Sciatic nerve (tissue), 2 donors: ENCODE measurements at places on chromosomes 11 and 22. TPM values are rescaled to one million over a fixed set of nuclear protein-coding genes. Genes with fewer than 3 reads are reported as not detected.

OR8K1 gene
- not detected for total RNA-seq

GRCh38 chr22:19970031-19970478 lies 28.4 kb upstream of the TXNRD2 start:
- no peak for DNase-seq

PAMR1 gene
- total RNA-seq = 15.6 TPM

TMEM191C gene
- 1.4 TPM for total RNA-seq

- peak; percentile 44 for DNase-seq
These were observed 180.4 kb upstream of the B3GAT1 start for GRCh38 chr11:134592391-134592990.

DNA sequence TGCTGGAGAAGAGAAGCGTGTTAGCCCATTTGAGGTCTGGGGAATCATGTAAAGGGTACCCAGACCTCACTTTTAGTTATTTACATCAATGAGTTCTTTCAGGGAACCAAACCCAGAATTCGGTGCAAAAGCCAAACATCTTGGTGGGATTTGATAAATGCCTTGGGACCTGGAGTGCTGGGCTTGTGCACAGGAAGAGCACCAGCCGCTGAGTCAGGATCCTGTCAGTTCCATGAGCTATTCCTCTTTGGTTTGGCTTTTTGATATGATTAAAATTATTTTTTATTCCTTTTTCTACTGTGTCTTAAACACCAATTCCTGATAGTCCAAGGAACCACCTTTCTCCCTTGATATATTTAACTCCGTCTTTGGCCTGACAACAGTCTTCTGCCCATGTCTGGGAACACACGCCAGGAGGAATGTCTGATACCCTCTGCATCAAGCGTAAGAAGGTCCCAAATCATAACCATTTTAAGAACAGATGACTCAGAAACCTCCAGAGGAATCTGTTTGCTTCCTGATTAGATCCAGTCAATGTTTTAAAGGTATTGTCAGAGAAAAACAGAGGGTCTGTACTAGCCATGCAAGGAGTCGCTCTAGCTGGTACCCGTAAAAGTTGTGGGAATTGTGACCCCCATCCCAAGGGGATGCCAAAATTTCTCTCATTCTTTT lies 65.2 kb downstream of the ALX4 start:
- DNase-seq = no peak

DNA sequence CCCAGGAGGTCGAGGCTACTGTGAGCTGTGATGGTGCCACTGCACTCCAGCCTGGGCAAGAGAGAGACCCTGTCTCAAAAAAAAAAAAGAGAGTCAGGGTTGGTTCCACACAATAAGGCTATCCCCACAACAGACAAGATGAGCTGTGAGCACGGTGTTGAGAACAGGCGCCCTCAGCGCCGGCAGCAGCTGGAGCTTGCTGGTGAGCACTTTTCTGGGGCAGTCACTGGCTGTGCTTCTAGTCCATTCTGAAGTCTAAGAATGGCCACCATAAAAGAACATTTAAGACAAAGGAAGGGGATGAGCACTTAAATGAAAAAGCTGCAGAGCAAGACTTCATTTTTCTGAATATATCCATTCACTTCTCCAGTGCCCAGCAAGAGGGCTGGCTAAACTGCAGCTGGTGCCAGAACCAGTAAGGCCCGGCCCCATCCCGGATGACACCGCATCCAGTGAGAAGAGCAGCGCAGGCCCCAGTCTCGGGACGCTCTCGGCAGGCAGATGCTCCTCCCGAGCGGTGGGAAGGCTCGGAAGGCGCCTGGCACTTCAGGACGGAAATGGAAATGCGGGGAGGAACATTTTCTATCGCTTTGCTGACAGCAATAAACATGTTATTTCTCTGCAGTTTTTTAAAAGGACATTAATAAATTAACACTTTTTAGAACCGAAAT lies 12.2 kb downstream of the TUBGCP6 start:
- DNase-seq = no peak

RIMBP3C gene
- total RNA-seq = 0.36 TPM

DNA sequence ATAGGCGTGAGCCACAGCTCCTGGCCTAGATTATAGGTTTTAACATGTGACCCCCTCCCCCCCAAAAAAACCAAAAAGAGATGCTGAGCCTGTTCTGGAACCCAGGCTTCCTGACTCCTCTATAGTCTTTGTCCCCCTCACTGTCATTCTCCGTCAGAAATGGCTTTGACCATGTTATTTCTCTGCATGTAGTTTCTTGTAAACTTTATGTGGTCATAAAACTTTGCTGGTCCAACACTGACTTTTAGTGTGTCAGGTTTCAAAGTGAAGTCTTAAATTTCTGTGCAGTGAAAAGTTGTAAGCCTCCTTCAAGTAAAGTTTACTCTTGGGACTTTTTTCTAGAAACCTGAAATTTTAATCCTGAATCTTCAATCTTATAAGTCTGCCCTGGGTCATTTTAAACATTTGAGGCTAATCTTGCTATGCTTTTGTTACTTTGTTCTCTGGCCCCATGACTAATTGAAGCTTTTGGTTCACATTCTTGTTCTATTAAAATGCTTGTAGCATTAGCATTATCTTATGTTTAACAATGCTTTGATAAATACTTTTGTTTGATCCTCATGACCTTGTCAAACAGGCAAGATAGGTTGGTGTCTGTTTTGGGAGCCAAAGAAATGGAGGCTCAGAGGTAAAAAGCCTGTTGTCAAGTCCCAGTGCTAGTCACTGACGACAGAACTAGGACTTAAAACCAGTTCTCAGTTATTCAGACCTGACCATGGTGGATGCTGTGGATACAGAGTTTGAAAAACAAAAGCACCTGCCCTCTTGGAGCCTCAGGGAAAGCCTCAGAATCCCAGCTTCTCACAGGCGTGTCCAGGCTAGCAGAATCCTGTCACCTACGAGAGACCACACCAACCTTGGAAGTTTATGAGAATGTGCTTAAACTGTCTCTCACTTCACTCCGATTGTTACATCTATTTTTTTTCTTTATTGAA lies 87.7 kb upstream of the HORMAD2 start:
- DNase-seq = no peak

GRCh38 chr11:9148727-9149126 lies 57.3 kb upstream of the SCUBE2 start:
- DNase-seq = no peak

DNA sequence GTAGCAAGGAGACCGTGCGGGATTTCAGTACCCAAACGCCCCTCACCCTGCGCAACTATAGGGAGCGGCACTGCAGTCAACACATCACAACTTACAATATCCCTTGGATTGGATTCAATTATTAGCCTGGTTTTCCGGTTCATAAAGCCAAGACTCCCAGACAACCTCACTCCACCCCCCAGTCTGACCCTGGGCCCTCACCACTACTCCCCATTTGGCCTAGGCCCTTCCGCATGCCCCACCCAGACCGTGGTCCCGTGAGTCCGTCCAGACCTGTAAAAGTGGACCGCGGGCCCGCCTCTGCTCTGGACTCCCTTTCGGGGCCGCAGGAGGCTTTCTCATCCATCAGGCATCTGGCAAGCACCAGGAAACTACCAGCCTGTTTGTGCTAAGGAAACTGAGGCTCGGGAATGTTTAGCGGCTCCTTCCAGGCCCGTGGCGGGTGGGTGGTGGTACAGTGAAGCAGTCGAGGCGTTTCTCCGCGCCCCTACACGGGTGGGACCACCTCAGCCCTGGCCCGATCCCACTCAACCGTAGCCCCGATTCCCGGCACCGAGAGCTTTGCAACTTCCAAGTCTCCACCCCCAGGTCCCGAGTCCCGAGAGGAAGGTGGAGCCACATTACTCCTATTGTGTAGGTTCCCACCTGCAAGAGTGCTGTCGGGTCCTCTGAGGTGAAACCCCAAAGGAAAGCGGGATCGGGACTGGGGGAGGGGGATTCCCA lies 679 bp upstream of the DPP3 start:
- no peak for DNase-seq

TP53AIP1 gene
- total RNA-seq = not detected

RIBC2 gene
- 0.22 TPM for total RNA-seq

VSIG10L2 gene
- not detected for total RNA-seq

NXPE2 gene
- 0.71 TPM for total RNA-seq

DGCR6 gene
- total RNA-seq = 2.8 TPM

- DNase-seq = no peak
These were observed 3.6 kb downstream of the SHISAL1 start for GRCh38 chr22:44309137-44309536.

- DNase-seq = no peak
These were observed 47.6 kb downstream of the HEPHL1 start for GRCh38 chr11:94068764-94069163.

GRCh38 chr22:47035425-47035881 lies 273.0 kb downstream of the TBC1D22A start:
- DNase-seq = no peak

GRCh38 chr22:19062139-19062942 lies 59.9 kb downstream of the DGCR2 start:
- no peak for DNase-seq

GRCh38 chr11:107824668-107825369 lies 33.8 kb downstream of the SLC35F2 start:
- no peak for DNase-seq

DNA sequence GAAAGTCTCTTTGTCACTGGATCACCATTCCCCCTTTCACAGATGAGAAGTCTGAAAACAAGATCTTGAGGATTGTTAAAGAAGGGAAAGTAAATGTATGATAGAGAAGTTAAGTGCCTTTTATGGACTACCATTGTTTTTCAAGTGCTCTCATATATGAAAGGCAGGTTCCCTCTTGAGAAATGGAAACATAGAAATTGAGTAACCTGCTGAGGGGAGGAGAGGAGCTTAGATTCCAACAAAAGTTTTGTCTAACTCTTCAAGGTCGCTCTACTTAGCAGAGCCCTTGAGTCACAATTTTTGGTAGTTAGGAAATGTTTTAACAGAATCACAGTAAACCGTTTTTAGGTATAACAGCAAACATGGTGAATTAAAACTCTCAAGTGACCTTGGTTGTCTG lies 80.1 kb downstream of the SVIP start:
- DNase-seq = no peak

DNA sequence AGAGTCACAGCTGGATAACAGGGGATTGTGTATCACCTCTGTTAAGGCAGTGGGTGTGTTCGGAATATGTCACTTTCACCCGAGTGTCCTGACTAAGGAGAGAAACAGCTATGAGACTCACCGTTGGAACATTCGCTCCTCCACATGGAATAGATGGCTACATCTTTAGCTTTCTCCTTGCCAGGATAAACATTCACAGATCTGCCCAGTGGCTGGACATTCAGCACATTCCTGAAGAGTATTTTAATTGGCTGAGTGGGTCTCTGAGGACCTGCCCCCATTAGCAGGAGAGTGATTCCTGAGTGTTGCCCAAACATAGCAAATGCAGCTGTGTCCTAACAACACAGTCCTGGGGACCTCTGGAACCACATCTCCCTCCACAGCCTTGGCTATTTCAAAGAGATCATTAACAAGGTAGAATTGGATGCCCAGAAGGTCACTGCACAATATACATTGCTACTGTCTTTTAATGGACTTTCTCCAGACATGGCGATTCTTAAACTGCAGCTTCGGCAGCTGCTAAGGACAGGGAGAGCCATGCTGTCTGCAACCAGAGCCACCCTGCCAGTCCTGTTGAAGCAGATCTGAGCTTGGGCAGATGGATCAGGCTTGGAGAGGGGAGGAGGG lies 435.0 kb upstream of the CADM1 start:
- no peak for DNase-seq

TMEM151A gene
- 0.31 TPM for total RNA-seq

DNA sequence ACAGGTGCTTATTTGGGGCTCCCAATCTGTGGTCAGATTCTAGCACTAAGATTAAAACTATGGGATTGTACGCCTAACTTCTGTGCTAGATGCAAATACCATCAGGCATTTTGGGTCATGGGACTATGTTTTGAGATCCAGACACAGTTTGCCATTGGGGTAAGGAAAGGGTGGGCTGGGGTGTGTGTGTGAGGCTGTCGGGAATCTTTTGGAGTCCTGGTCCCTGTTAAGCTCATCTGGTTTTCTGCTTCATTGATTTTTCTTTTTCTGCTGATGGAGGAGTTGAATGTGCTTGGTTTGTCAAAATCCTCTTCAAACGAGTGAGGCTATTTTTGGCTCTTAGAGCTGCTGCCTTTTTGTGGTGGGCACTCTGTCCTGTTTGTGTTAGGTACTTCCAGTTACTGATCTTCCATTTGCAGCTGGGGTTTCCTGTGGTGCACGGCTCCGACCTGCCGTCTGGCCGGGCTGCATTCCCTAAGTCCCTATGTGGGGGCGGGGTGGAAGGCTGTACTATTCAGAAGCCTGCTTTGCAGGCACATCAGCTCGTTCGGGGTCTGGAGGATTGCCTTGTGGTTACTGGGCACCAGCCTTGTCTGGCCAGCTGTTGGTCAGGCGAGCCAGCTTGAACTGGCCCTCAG lies 2.9 kb downstream of the BCR start:
- peak; percentile 80 for DNase-seq

TSPAN32 gene
- total RNA-seq = 7.3 TPM

POTEH gene
- total RNA-seq = not detected

PARVA gene
- total RNA-seq = 176 TPM

GRCh38 chr11:97607291-97608000 lies 1217.6 kb downstream of the JRKL start:
- DNase-seq = no peak

GRCh38 chr11:30960387-30960992 lies 374.3 kb upstream of the MPPED2 start:
- no peak for DNase-seq

GRCh38 chr11:27385245-27385644 lies 22.2 kb upstream of the CCDC34 start:
- DNase-seq = no peak

PHETA2 gene
- total RNA-seq = 12.8 TPM

- peak; percentile 37 for DNase-seq
These were observed 60.2 kb upstream of the LYVE1 start for GRCh38 chr11:10628508-10629236.
